ENCODE measurements at places on chromosomes 7 and 10.

DNA sequence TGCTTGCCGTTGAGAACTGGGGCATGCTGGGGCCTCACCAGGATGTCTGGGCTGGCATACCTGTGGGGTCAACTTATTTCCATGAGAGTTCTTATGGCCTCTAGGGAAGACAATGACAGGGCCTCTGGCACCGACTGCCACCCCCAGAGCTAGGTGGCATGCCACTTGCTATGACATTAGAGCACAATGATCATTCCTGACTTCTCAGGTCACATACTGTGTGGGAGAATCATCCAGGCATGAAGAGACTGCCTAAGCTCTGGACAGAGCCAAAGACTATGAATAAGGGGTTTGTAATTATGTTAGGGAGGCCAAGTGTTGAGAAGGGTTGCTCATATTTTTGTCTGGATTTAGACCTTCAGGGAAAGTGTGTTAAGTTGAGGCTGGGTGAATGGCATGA is 97.5 kb downstream of the PTPN20 start:
- no peak for DNase-seq

DNA sequence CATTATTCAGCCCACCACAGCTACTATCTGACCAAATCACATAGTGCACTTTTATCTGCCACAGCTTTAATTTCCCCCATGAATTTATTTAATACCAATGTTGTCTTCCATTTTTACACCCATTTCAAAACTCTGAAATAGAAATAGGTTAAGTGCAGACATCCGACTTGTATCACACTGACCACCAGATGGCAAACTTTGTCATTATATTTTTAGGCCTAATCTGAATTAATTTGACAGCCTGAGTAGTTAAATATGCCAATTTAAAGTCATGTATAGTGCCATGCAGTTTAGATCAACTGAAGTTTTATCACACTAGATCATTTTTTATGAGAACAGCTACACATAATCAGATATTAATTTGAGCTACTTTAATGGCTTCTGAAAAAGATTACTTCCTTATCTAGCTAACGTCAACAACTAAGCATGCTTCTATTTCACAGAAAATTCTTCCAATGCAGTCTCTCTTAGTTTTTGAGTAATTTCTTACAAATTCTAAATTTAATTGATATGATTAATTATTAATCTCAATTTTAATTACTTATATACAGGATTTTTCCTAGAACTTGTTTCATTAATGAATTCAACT is 566.4 kb downstream of the GFRA1 start:
- DNase-seq: no peak

DNA sequence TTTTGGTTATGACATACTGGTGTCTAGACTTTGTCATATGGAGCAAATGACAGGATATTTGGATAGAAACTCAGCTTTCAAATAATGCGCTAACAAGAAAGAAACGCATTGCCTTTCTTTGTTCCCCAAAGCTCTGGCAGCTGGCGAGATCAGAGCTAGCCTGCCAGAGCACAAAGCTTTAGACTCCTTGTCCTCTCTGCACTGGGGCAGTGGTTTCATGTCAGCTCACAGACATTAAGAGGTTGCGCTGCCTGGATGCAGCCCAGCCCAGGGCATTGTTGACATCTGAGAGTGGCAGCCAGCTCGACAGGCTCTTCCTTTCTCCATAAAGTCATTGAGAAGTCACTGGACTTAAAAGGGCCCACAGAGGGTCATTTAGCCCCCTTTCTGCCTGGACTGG is 212.0 kb downstream of the PLXNA4 start:
- no peak for DNase-seq

GRCh38 chr10:89357975-89358374 is 19.9 kb upstream of the IFIT1B start:
- DNase-seq: no peak

DNA sequence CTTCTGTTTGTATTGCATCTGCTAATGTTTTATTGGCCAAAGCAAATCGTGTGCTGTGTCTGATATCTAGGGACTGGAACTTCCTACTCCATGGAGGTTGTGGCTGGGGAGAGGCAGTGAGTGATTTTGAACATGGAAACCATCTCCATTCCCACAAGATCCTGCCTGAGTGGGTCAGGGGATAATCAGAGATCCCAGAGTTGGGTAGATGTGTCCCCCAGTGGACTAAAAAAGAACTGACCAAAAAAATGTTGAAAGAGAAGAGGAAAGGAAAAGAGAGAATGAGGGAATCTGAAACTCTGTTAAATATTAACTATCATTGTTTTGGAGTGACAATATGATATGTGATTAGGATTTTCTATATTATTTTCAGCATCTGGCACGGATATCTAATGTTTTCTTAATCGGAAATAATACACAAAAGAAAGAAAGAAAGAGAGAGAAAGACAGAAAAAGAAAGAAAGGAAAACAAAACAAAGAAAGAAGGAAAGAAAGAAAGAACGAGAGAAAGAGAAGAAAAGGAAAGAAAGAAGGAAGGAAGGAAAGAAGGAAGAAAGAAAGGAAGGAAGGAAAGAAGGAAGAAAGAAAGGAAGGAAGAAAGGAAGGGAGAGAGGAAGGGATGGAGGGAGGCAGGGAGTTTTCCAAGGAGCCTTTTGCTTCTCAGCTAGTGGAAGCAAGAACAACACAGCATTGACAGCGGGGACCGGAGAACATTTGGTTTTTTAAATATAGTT is 638.5 kb downstream of the CCSER2 start:
- no peak for DNase-seq

DNA sequence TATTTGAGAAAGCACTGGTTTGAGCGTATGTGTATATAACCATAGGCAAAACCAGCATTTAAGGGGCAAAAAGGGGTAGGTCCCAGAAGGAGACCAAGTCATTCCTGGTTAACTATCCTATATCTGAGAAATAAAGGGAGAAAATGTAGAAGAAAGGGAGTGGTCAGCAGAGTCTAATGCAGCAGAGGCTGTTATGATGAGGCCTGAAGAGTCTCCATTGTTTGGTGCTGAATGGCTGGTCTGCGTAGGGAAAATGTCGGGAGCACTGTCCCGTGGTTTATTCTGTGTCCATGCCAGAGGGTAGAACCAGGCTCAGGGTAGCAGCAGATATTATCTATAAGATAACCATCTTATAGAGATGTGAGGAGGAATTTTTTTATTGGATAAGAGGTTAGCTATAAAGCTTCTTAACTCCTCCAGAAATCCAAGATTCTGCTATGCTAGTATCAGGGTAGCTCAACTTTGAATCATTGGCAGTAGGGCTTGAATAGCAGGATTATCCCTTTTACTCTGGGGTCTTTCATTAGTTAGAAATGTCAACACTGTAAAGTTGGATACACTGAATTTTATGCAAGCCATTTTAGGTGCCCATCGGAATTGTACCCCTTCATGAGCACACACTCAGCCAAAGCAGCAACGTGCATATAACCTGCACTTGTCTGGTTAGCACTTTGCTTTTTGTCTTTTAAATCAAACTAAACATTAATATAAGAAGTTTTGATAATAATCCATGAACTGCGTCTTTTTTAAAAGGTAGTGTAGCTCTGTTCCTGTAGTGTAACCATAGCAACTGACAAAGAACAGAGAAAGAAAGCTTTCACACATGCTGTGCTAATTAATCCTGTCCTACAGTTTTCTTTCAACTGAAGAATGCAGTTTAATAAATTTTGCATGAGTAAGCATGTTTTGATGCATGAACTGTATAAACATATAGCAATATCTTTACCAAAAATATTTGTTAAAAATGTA is 312.0 kb upstream of the FZD1 start:
- DNase-seq: no peak

- DNase-seq: no peak
Measured at GRCh38 chr10:130027716-130028464, 63.8 kb upstream of the EBF3 start.

- DNase-seq: no peak
Measured at GRCh38 chr7:151809864-151810170, 67.1 kb downstream of the PRKAG2 start.

- no peak for DNase-seq
Measured at GRCh38 chr10:118033905-118034304, 12.8 kb downstream of the RAB11FIP2 start.

GRCh38 chr10:74223755-74224529 is 72.9 kb downstream of the ADK start:
- no peak for DNase-seq

GRCh38 chr7:148121401-148121800 is 469.2 kb upstream of the C7orf33 start:
- DNase-seq: no peak

GRCh38 chr10:57696641-57697040 is 571.1 kb downstream of the IPMK start:
- DNase-seq: no peak

GRCh38 chr7:3310884-3311283 is 9.8 kb downstream of the SDK1 start:
- DNase-seq: no peak

- DNase-seq: no peak
Measured at GRCh38 chr7:87413951-87414793, 61.3 kb downstream of the ABCB4 start.

- no peak for DNase-seq
Measured at GRCh38 chr10:58807629-58808022, 295.0 kb downstream of the BICC1 start.

- DNase-seq: no peak
Measured at GRCh38 chr7:44394636-44395035, 69.2 kb upstream of the CAMK2B start.

GRCh38 chr7:46756996-46757395 is 824.9 kb downstream of the TNS3 start:
- no peak for DNase-seq

GRCh38 chr10:133465191-133465949 is 11.6 kb downstream of the SCART1 start:
- no peak for DNase-seq
